ENCODE measurements at places on chromosomes 13 and 19.
A peak's percentile ranks its signal among the peaks of the same experiment; 100 is the strongest.

DNA sequence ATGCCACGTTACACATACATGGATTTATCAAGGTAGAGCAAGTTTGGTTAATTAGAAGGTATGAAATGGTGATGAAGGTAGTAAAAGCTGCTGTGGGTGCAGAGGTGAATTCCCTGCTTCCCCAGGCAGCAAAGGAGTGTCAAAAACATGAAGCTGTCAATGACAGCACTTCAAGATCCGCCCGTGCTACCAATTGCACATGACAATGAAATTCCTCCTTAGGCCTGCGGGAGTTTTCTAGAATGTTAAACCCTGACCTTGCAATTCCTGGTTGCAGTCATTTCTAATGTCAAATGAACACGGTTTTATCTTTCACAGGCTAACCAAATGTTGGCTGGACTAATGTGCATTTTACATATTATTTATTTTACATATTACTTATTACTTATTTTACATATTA, 67.7 kb upstream of the LSM14A start:
- no peak for DNase-seq

GRCh38 chr19:22327321-22327720, 41.1 kb downstream of the ZNF729 start:
- no peak for DNase-seq

GRCh38 chr13:83048419-83048818, 833.9 kb downstream of the SLITRK1 start:
- no peak for DNase-seq

- peak; percentile 64 for DNase-seq
These were observed 243.6 kb downstream of the NDFIP2 start for GRCh38 chr13:79724348-79725103.

- no peak for DNase-seq
These were observed 14.6 kb downstream of the PDS5B start for GRCh38 chr13:32600890-32601289.

DNA sequence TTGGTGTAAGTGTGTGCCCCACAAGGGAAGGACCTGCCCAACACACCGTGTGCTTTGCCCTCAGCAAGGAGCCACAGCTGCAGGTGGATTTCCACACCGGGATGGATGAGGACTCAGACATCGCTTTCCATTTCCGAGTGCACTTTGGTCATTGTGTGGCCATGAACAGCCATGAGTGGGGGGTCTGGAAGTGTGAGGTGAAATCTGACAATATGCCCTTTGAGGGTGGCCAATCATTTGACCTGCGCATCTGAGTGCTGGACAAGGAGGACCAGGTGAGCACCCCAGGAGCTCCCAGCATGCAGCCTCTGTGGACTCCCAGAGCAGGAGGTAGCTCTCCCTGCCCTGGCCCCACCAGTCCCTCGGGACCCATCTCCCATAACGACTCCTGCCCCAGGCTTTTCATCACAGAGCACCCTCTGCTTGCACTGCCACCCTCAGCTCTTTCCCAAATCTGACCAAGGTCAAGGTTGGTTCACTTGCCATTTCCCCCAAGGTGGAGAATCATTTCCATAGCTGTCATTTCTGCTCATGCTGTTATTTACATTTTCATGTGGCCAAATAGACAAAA, 13.2 kb upstream of the EID2 start:
- DNase-seq, result no peak

DNA sequence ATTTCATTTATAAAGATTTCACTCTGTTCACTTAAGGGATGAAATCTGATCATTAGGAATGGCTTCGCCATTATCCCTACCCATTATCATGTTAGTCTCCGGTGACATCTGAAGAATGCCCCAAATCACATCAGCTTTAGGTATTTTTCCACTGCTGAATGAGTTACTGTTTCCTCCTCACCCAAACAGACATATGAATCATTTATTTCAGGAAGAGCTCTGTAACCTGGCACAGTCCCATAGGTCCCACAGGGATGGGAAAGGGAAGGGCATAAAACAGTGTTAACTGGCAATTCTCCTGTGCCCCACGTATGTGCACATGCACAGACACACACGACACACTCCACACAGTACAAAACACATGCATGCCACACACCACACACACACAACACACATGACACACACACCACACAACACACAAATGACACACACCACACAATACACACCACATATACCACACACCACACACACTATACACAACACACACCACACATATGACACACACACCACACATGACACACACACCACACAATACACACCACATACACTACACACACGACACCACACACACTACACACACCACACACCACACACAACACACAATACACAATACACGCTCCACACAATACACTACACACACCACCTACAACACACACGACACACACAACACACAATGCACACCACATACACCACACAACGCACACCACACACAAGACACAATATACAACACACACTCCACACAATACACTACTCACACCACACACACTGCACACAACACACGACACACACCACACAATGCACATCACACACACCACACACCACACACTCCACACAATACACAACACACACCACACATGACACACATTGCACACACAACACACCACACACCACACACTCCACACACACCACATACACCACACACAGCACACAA, 15.4 kb downstream of the TMEM255B start:
- peak; percentile 64 for DNase-seq

- no peak for DNase-seq
These were observed 30.8 kb downstream of the GJA3 start for GRCh38 chr13:20130012-20130411.

DNA sequence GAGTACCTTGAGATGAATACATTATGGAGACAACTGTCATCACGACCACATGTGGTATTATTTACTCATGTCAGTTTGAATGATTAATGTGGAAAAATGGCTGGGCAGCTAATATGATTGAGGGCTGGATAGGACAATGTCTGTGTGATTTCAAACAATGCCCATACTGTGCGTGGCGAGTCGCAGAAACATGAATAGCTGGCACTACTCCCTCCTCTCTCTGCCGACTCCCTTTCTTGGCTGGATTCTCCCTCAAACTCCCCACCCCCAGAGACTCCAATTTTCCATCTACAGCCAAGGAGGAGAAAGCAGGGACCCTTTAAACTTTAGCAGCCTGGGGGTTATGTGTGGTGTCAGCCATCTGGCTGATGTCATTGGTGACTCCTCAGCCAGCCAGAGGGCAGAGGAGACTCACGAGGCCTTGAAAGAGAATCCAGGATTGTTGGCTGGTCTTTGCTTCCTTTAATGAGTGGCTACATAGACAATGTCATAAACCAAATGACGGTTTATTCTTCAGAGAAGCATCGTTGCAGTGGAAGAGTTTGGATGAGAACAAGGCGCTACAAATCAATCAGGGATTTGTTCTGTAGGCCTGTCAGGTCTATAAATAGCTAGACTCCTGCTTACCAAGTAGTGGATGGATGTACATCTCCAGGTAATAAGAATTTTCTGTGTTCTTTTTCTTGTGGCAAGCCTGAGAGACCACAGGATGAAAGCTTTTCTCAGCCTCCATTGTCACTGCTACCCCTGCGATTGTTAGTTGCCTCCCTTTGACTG, 165.6 kb downstream of the DLEU7 start:
- peak; percentile 47 for DNase-seq

GRCh38 chr19:33333151-33333550, 30.8 kb upstream of the CEBPA start:
- DNase-seq, result no peak

DNA sequence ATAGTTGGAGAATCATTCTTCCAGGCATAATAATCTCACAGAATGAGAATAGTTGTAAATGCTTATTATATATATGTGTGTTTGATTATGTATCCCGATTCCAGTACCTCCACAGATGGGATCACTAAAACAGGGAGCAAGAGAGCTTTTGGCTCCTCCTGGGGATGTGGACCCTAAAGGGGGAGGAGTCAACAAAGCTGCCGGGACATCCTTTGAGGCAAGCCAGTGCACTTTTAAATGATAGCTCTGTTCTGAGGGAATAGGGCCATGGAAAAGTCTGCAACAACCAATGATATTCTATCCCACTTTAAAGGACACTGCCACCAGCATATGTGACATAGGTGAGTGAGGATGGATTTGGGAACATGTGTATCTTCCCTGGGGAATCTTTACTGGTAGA, 40.8 kb downstream of the SLITRK5 start:
- DNase-seq, result no peak

DNA sequence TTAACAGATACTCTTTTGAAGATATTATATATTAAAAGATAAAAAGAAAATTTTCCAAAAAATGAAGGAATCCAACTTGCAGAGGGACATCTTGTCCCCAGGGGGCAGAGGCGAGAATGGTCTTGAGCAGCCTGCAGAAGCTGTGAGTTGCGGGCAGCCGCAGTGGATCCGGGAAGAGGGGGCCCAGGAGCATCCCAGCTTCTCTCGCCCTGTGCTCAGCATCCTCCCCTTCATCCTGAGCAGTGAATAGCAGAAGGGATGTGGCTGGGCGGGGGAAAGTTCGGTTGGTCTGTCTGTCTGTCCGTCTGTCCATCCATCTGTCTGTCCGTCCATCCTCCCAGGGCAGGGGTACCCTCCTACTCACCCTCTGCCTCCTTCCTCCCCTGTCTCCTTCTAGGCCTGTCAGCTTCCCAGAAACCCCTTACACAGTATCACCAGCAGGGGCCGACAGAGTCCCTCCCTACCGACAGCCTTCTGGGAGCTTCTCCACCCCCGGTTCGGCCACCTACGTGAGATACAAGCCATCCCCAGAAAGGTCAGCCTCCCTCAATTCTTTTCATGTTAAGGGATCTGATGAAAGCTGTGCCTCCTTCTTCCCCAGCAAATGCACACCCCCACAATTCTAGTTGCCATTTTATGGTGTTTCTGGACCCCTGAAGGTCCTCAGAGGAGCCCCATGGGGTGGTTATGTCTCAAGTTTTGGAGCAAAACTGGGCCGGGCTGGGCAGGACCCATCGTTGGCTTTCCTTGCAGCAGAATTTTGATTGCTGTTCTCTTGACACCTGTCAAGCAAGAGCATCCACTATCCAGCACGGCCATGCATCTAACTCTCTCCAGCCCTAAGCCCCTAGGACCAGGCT, 81.6 kb downstream of the DPF1 start:
- DNase-seq, result peak; percentile 32

- peak; percentile 24 for DNase-seq
These were observed 11.7 kb downstream of the ATP7B start for GRCh38 chr13:51999510-51999911.

- DNase-seq, result no peak
These were observed 807 bp downstream of the PGLYRP1 start for GRCh38 chr19:46022061-46022430.

- no peak for DNase-seq
These were observed 52.8 kb downstream of the COL4A2 start for GRCh38 chr13:110359840-110360301.

All from mammary epithelial cell (primary cell).